ENCODE measurements at places on chromosomes 5 and 9.

DNA sequence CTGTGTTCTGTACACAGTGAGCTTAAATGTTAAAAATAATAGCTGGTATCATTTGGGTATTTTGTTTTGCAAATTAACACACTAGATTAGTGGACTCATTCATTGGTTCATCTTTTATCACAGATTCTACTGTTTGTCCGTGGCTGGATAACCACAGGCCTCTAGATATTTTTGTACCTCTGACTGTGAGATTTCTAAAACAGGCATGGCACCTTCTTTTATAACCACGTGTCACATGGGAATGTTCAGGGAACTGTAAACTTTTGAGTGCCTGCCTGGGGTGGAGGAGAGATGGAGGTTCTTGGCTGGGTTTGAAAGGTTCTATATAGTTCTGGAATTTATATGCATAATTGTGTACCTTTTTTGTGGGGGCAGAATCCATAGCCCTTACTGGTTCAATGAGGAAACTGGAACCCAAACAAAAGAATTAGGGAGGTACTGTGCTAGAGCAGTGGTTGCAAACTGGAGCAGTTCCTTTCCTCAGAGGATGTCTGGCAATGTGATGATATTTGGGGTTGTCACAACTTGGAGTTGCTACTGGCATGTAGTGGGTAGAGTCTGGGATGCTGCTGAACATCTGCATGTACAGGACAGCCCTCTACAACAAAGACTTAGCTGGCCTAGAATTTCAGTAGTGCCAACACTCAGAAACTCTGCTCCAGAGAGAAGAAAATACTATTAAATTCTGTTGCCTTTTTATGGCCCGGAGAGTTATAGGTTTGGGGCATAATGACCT is 16.9 kb downstream of the TLE4 start:
- no peak for DNase-seq

- DNase-seq = no peak
These were observed 60.1 kb upstream of the TGFBR1 start for GRCh38 chr9:99044827-99045226.

DNA sequence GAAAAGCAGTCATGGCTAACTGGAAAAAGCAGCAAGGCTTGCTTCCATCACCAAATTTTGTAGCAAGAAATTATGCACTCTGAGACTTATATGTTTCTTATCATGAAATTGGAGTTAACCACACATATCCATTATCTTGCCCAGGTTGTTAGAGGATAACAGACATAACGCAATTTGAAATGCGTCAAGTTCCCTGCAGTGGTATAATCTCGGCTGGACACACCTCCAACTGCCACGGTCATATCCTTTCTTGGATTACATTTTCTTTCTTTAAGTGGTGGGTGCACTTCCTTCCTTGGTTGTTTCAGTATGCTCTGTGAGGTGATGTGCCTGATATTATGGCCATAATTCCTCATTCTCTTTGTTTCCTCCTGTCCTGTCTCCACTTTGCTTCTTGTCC is 695.0 kb upstream of the DMAC1 start:
- no peak for DNase-seq

GRCh38 chr5:107378218-107378899 is 292.4 kb downstream of the EFNA5 start:
- no peak for DNase-seq

DNA sequence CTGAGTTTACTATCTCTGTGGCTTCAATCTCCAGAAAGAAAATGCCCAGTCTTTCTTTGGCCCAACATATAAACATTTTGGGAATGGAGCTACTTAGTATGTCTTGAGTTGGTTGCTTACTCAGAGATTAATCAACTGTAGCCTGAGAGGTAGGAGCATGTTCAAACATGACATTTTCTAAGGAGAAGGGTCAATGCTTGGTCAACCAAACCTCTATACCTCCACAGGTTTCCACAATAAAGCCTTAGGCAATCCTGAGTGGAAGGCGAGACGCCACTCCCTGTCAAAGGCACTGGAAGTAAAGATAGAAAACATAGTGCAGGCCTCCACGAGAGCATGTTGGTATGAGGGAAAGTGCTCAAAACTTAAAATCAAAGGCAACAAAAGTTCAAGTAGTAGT is 411.4 kb downstream of the KCTD16 start:
- no peak for DNase-seq

DNA sequence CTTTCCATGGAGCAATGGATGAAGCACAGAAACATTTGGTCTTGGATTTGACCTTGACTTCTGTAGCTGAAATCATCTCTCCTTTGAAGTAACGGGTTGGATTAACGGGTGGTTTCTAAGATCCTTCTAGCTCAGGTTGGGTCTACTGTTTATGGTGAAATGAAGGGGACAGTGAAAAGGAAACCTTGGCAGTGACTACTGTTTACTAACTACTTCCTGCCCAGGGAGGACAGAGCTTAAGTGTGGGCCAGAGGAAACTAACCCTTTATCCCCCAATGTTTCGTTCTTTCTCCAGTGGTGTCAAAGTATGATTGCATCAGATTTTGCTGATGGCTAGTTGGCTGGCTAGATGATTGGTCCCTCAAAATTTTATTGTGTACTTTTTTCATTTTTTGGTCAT is 22.2 kb downstream of the SKP2 start:
- no peak for DNase-seq

DNA sequence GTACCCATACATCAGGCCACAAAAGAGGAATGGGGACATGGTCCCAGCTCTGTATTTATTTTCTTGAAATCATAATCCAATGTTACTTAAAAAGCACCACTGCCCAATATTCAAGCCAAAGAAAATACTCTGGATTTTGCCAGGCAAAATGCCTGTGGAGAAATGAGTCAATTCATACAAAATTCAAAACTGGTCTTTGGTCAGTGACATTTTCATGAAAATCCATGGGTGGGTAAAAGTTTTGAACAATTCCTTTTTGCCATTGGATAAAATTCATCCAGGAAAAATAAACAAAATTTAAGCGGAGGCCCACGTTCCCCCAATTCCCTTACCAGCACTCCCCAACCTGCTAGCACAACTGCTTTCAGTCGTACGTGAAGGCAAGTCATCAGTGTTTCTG is 186.2 kb downstream of the GLIS3 start:
- no peak for DNase-seq

DNA sequence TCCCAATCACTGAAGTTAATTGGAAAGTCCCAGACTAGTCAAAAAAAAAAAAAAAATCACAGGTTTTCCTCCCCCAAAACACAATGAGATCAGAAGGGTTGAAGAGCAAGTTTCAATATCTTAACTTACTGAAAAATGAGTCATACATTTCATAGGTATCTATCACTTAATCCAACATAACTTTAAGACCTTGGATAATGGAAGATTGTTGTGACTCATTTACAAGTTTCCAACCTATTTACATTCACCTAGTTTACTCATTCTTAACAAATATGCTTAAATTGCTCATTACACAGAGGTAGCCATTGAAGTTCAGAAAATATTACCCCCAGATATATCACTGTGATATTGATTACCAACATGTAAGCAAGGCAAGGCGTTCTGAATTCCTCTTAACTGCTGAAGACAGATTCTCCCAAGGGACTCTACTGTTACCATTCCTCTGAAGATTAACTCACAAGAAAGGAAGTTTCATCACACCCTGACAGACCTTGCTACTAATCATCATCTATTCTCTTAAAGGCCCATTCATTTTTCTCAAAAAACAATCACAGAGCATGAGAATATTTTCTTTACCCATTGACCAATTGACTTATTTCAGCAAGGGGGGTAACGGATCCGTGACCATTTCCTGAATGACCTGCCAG is 563.8 kb downstream of the TLE1 start:
- DNase-seq = no peak

- DNase-seq = no peak
These were observed 269.6 kb upstream of the ARRDC3 start for GRCh38 chr5:91652678-91653077.

- no peak for DNase-seq
These were observed 93.9 kb downstream of the SLC25A46 start for GRCh38 chr5:110832683-110833082.

DNA sequence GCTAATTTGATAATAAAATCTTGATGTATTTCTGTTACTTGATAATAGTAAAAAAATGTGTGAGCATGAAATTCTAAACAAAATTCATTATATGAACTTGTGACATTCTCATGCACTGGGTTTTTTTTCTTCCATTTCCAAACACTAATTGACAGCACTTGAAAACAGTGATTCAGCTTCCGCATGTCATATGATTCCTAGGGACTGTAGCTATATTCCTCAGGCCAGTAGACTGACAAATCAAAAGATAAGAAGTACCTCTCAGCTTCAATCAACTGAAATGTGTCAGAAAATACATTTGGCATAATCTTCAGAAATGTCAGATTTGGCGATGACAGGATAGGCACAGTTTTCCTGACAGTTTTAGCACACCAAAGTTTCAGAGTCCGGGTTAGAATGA is 52.5 kb downstream of the EFNA5 start:
- no peak for DNase-seq

GRCh38 chr9:136902259-136902821 is 16.0 kb downstream of the TRAF2 start:
- DNase-seq = peak; percentile 59

- DNase-seq = peak; percentile 18
These were observed 42.5 kb downstream of the TMEM174 start for GRCh38 chr5:73215531-73215890.

- DNase-seq = peak; percentile 75
These were observed 41.0 kb upstream of the ANGPTL2 start for GRCh38 chr9:127163409-127163808.

- DNase-seq = no peak
These were observed 16.4 kb downstream of the TRIP13 start for GRCh38 chr5:909086-909485.

GRCh38 chr5:131382407-131383395 is 118.8 kb downstream of the CDC42SE2 start:
- DNase-seq = peak; percentile 64

DNA sequence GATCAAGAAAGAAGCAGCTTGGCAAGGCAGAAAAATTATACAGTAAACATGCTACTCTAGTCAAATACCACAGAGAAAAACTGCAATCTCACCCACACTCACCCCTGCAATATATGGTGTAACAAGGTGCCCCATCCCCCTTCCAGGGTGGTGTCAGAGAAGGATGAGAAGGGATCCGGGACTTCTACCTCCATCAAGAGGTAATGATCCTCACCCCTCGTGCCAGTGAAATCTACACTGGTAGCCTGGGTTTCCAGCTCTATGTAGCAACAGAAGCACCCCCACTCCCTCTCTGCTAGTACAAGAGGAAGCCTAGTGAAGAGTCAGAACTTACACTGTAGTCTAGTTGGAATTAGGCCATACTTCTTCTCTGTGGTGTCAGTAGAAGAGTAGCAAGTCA is 18.9 kb downstream of the SLCO4C1 start:
- peak; percentile 41 for DNase-seq

GRCh38 chr5:170251462-170251861 is 18.7 kb downstream of the C5orf58 start:
- no peak for DNase-seq

- no peak for DNase-seq
These were observed 20.6 kb downstream of the OLFML2A start for GRCh38 chr9:124797343-124798103.

DNA sequence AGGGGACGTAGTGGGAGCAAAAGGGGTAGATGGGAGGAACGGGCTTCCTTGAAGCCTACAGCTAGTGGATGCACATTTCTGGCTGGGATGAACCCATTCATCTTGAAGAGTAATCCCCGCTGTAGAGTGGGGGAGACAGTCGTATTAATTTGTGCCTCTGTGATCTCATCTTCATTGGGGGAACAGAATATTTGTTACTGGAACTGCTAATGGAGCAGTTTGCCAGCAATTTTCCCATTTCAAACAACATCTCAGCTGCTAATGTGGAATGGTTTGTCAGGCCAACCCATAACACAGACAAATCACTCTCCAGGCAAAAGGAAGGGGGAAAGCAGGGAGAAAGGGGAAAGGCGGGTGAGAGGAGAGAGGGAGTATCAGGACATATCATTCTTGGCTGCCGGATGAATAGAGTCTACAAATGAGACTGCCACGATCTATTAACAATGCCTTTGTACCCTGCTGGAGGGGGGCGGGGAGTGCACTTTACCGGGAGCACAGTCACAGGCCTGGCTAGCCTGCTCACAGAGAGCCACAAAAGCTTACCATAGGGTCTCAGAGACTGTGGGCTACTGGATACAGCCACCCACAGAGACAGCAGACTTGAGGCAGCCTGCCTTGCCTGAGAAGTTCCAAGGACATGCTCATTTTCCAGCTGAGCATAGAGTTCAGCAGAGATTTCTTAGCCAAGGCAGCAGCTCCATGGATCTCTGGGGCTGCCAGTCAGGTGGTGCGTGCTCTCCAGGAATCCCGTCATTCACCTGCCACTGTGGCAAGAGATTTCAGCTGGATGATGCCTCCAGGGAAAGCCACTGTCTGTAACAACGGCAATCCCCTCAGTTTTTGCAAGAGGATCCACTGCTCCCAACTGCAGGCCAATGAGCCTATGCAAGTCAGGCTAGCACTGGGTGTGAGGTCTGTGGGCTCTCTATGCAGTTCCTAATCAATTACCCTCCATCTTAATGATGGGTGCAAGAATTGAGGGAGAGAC is 217.7 kb upstream of the PANK3 start:
- peak; percentile 15 for DNase-seq

- no peak for DNase-seq
These were observed 19.9 kb downstream of the DTWD2 start for GRCh38 chr5:118968406-118968911.

- peak; percentile 89 for DNase-seq
These were observed 52.8 kb downstream of the ATP10B start for GRCh38 chr5:160799184-160799583.

DNA sequence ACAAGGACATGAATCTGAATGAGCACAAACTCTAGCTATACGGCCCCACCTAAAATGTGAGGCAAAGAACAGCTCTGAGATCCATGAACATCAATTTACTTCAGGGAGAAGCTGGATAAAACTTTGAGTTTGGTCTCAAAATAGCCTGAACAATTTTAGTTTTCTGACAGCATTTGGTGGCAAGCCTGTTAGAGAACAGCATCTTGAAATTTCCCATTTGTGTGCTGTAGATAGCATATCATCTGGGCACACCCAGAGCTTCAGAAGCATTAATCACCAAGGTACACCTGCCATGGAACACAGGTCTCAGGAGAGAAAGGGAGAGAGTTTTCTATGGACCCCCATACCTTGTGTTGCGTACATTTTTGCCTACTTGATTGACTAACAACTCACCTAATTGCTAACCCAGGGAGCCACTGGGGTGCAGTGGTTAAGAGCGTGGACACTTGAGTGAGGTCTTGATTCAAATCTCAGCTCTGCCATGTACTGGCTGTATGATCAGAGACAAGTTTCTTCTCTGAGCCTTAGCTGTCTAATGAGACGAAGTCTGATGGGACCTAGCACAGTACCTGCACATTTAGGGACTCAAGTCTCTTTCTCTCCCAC is 264.9 kb downstream of the PIK3R1 start:
- no peak for DNase-seq

Measured in inflammatory macrophage treated with lipopolysaccharide for 4 hours (primary cell).